ENCODE measurements at places on chromosomes 1 and 21.

GRCh38 chr1:160827418-160827817 lies 31.4 kb downstream of the LY9 start:
- DNase-seq = no peak

GRCh38 chr1:229155472-229155871 lies 115.4 kb upstream of the RAB4A start:
- no peak for DNase-seq

GRCh38 chr1:155133799-155134281 lies 1.8 kb upstream of the SLC50A1 start:
- no peak for DNase-seq

DNA sequence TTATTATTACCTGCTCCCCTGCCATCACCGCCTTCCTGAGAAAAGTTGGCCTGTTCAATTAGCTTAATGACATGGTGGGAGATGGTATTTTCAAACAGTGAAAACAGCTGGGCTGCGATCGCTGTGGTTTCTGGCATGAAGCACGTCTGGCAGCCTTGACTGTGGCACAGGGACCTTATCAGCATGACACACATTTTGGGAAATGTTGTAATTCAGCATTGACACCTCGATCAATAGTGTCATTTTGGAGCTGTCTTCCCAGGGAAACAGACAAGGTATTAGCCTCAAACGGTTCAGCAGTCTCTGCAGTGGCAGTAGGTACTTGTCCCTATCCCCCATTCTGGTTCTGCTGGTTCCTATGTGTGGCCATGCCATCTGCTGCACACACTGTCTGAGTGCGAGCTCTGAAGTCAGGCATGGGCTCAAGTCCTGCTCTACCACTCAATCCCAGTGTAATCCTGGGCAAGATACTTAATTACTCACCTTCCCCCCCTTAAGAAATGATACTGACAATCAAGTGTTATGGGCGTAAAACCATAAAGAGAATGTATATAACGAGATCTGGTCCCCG lies 154.5 kb upstream of the KCND3 start:
- DNase-seq = no peak

GRCh38 chr1:95048317-95048716 lies 24.4 kb downstream of the ALG14 start:
- DNase-seq = no peak

GRCh38 chr21:45870851-45871615 lies 110.5 kb upstream of the COL6A1 start:
- no peak for DNase-seq

- peak; percentile 26 for DNase-seq
Measured at GRCh38 chr1:64073705-64074104, 129.7 kb upstream of the UBE2U start.

DNA sequence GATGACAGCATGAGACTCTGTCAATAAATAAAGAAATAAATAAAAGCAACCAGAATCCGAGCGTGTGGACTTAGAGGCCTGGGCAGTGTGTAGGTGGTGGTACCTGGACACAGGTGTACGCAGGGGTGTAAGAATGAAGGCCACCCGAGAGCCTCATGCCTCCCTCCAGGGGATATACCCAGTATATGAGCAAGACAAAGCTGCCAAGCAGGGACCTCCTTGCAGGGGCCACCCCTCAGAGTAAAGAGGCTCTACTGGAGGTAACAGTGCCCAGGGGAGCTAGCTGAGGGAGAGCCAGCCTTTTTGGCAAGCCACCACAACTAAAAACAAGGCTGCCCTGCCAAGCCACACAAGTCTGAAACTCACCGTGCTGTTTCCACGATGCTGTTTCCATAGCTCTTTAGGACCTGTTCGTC lies 179.2 kb upstream of the RAB4A start:
- no peak for DNase-seq

- DNase-seq = no peak
Measured at GRCh38 chr21:43997766-43998742, 14.1 kb upstream of the TRAPPC10 start.

DNA sequence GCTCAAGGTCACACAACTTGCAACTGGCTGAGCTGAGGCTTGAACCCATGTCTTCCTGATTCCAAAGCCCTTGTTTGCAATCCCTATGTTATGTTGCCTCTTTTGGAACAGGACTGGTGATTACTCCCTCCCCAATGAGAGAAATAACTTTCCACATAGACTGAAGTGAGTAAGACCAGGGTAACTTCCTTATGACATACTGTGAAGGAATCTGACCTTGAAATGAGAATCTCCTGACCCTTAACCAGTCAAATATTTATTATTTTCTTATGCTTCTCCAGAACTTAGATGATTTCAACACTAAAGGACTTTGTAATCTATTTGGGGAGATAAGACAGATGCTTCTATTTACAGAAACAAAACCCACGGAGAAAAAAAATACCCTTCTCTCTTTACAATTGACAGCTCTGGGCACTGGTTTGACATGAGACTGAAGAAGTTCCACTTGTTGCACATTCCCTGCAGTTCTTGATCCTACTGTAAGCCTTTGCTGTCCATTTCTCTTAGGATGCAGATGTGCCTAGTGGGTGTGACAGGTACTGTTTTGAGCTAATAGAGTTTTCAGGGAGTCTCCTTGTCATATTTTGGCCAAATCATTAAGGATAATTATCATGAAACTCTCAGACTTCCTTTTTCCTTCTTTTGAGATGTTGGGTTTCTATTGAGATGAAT lies 3.9 kb upstream of the RPTN start:
- DNase-seq = no peak

DNA sequence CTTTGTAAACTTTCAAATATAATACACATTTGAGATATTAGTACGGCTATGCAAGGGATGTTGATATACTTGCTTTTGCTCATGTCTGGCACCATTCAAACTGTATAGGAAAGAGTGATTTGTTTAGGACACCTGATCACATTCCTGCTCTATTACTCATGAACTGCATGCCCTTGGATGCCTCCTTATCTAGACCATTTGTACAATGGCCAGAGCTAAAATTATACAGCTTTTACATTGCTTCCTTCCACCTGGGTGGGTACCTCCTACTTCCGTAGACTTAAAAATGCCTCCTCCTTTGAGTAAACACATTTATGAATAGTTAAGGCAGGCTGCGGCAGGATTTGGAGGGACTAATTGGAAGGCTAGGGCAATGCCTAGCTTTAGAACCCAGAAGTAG lies 85.4 kb upstream of the PBX1 start:
- DNase-seq = no peak

- peak; percentile 93 for DNase-seq
Measured at GRCh38 chr1:153658400-153659174, at the start of gene SNAPIN. Gene SNAPIN (plus strand): TSS chr1:153658703. CDS start chr1:153658744, 41 bp downstream.

DNA sequence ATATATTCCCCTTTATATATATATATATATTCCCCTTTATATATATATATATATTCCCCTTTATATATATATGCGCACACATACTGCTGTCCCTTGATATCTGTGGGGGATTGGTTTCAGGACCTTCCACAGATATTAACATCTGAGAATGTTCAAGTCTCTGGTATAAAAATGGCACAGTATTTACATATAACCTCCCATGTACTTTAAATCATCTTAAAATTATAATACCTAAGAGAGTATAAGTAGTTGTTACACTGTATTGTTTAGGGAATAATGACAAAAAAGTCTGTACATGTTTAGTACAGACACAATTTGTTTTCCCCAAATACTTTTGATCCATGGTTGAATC lies 45.8 kb downstream of the NR5A2 start:
- no peak for DNase-seq

DNA sequence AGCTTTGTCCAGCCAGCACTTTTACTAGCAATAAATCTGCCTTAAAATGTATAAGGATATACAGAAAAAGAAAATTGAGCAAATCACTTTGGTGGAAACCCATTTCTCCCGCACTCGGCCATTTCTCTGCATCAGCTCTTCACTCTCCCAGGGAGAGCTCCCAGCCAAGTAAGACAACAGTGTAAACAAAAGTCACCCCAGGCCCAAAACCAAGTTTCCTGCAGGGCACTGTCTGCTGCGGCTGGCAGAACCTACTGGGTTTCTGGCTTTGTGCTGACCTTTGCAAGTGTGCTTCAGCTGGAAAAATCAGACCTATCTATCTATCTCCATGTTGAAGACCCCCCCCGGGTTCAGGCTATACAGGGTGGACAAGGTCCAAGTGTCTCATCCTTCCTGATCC lies 476.7 kb upstream of the CAMK1G start:
- DNase-seq = no peak
